Stimulated activated CD4-positive, alpha-beta T cell treated with anti-CD3 and anti-CD28 coated beads, TNF-alpha, amount 100 ng/mL, for 24 hours (primary cell): ENCODE measurements at places on chromosomes 2 and 18.

DNA sequence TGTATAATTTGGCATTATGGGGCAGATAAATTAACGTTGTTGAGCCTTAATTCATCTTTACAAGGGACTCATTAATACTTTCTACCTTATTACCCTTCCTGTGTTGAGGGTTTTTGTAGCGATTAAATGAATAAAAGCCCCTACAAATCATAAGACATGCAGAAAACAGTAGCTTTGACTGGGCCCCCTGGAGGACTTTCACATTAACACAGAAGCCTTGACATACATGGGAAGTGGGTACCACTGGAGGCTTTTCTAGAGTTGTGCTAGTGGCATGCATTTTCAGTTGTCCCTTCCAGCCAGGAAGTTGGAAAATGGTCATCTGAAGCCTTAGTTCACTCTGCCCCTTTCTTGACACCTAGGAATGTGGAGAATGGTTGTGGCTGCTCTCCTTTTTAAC lies 30.2 kb downstream of the MTA3 start:
- DNase-seq = no peak

DNA sequence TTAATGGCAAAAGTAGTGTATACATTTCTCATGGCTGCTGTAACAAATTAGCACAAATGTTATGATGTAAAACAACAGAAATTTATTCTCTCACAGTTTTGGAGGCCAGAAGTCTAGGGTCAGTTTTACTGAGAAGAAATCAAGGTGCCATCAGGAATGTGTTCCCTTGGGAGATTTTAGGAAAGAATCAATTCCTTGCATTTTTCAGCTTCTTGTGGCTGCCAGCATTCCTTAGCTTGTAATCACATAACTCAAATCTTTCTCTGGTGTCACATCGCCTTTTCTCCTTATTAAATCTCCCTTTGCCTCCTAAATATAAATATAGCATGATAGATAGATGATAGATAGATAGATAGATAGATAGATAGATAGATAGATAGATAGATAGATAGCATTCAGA lies 307.0 kb upstream of the REG3G start:
- no peak for DNase-seq

DNA sequence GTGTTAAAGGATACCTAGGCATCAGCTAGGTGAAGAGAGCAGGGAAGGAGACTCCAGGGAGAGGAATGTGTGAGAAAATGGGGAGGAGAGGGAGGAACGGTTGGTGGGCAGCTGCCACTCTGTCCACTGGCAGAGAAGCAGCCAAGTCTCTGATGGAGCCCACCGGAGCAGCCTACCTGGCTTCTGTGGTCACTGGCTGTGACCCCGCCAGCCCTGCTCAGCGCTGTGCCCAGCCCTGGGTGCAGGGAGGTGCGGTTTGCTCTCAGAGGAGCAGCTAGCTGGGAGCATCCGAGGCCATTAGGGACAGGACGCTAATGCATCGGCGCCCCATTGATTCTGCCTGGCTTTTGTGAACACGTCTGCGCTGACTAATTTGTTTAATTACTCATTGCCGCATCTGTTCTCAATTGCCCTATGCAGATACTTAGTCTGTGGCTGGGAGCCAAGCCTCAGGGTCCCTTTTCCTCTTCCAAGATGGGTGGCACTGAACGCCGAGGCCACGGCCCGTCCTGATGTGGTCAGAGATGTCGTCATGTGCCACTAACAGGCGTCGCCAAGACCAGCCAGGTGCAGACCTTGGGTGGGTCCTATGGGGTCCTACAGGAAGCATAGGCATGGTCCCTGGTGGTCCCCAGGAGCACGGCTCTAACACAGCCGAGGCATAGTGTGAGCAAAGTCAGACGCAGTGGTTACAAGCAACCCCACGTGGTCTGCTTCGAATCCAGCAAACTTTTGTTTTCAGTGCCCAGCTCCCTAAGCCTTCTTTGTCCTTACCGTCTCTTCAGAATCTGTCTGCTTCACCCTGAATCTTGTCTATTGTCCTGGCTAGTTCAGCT lies 82.0 kb downstream of the RRM2 start:
- no peak for DNase-seq

GRCh38 chr2:241728627-241729026 lies 5.8 kb upstream of the D2HGDH start:
- no peak for DNase-seq

DNA sequence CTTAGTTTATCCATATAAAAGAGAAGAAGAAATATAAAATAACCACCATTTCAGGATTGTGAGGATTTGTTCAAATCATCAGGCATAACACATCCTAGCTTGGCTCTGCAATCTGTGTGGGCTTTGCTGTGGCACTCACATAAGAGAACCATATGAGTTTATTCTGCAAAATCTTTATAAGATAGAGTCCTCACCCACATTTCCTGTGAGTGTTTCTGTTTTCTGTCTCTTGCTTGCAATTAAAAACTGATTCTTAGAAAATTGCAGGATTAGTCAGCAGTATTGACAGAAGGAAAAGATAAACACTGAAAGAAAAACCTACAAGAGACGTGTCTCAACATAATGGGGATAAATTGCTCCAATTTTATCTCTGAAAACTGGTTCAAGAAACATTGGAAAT lies 258.5 kb downstream of the RND3 start:
- no peak for DNase-seq

DNA sequence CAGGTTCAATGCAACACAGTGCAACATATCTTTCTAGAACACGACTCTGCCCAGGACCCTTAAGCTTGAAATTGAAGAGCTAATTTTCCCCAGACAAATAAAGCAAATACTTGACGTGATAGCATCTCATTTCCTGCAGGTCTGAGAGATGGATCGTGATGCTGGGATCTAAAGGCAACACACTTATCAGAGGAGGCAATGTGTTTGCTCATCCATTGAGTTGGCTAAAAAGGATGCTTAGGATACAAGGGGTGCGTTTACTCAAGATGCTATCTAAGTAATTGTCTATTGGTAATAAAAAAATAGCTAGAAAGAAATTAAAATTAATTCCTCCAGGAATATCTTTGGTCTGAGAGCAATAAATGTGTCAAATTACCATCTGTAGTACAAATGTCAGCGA lies 129.0 kb downstream of the SOCS6 start:
- DNase-seq = no peak

DNA sequence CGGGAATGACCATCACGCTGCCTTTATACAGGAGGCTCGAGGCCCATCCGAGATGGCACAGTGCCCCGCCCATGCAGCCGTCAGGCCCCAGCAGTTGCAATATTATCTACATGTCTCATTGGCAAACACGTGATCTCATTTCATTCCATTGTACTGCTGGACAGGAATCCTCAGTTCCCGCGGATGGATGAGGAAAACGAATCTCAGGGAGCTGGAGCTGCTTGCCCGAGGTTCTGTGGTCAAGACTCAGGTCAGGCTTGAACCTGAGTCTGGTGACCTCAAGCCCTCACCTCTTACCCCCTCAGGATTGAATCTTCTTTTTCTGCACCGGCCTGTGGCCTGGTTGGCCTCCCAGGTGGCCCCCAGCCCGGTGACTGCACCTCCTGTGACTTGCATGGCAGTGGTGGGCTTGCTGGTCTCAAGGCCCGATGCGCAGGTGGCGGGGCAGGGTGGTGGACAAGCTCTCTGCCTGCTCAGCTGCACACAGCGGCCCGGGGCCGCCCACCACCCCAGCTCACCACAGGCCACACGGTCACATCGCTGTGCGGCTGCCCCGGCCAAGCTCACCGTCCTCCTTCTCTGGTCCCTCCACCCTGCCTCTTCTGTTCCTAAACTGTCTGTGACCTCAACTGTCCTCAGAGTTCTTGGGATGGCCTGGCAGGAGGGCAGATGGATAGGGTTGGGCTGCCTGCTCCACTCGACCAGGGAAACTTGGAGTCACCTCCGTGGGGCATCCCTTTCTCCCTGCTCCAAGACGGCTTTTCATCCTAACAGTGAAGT lies 52.0 kb upstream of the HS6ST1 start:
- DNase-seq = no peak

GRCh38 chr18:10726198-10727068 lies 200.6 kb downstream of the NAPG start:
- DNase-seq = no peak

- DNase-seq = no peak
Measured at GRCh38 chr2:240450532-240451107, 15.2 kb downstream of the GPC1 start.

DNA sequence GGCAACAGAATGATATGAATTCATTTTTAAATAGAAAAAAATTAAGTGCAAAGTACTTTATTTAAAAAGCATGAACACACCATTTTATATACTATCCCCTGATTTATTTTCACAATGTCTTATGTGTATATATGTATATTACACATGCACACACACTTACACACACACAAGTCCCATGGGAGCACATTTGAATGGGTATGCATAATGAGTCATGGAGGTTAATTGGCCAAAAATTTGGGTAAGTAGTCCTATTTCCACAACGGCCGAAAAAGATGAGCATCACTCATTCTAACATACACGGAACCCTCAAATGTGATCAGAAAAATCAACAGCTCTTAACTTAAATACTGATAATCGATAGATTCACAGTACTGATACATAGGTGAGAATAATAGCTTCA lies 97.4 kb upstream of the NABP1 start:
- no peak for DNase-seq

DNA sequence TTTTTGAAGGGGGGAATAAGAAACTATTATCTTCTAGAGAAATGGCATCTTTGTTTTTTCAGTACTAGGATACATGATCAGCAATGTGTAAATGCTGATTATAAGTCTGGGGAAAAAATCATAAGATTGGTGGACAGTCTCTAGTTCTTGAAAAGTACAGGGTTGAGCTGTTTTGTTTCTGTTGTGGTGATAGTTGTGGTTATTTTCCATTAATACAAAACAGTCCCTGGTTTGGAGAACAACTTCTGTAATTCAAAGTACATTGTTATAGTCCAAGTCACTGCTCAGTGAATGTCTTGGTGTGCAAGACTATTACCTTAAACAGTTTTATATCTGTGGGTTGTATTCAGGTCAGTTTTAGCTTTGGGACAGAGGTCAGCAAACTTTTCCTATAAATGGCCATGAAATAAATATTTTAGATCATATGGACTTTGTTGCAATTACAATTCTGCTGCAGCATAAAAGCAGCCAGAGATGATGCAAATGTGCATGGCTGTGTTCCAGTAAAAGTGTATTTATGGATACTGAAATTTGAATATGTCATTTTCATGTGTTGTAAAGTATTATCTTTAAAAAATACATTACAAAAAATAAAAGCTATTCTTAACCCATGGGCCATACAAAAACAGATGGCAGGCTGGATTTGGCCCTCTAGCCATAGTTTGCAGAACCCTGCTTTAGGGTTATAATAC lies 111.0 kb downstream of the CERS6 start:
- DNase-seq = no peak

- DNase-seq = no peak
Measured at GRCh38 chr2:105895990-105896764, 151.5 kb downstream of the NCK2 start.

GRCh38 chr18:27713738-27714095 lies 463.2 kb downstream of the CDH2 start:
- DNase-seq = no peak
